ENCODE measurements at places on chromosomes 12 and 14.
A peak's percentile ranks its signal among the peaks of the same experiment; 100 is the strongest.

- DNase-seq: no peak
Observed at GRCh38 chr12:15555446-15555845, 233.1 kb downstream of the PTPRO start.

GRCh38 chr14:104717137-104717536 is 6.9 kb upstream of the ADSS1 start:
- DNase-seq: no peak

DNA sequence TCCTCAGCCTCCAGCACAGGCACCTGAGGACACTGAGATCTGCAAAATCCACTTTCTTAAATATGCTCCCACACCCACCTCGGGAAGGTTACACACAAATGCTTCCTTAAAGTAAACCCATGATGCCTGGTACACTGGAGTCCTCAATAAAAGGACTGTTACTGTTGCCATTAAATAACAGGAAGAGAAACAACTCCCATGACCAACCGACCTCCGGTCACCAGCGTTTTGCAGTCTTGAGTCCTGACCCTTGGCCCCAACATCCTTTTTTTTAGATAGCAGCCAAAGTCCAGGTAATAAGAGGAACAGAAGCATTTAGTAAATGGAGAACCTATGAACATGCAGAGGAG is 42.4 kb downstream of the ITPK1 start:
- no peak for DNase-seq

GRCh38 chr12:53916788-53917655 is 21.6 kb upstream of the HOXC13 start:
- no peak for DNase-seq

GRCh38 chr12:12505544-12506495 is 56.8 kb downstream of the DUSP16 start:
- peak; percentile 38 for DNase-seq

- no peak for DNase-seq
Observed at GRCh38 chr14:30443368-30444007, 115.5 kb upstream of the G2E3 start.

DNA sequence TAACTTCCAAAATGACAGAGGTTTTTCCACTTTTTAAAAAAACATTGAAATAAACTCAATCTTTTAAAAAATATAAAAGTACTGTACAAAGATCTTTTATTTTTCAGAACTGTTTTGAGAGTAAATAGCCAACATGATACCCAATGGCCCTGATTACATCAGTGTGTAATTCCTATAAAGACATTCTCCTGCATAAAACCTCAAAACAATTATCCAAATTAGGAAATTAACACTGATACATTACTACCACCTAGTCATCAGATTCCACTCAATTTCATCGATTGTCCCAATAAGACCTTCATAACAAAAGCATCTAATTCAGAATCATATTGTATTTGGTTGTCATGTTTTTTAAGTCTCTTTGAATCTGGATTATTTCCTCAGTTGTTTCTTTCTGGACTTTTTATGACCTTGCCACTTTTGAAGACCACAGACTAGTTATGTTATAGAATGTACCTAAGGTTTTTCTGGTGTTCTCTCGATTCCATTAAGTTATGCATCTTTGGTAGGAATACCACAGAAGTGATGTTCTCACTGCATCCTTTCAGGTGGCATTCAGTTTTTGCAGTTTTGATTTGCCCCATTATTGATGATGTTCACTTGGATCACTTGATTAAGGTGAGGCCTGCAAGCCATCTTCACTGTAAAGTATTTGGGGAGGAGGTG is 4.0 kb upstream of the YEATS4 start:
- no peak for DNase-seq

DNA sequence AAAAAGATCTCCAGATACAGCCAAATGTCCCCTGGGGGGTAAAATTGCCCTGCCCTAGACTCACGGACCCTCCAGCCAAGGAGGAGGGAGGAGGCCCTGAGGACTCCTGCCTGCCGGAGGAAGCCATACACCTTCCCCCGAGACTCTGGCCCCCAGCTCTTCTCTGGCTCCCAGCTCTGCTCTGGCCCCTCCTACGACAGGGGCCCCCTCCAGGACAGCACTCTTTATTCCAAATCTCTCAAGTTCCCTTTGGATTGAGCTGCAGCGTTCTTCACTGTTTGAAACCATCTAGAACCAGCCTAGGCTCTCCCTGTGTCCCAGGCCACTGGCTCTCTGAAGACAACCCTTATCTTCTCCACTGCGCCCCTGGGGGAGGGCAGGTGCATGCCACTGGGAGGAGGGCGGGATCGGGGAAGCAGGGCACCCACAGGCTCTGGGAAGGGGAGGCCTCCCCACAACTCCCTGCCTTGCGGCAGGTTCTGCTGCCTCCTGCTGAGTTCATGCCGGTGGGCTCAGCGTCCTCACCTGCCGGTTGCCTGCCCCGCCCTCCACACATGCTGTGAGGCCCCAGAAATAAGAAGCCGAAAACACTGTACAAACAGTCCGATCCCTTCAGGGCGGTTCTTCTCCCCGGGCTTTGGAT is 112.7 kb downstream of the DICER1 start:
- no peak for DNase-seq

GRCh38 chr14:33764876-33765650 is 185.8 kb downstream of the EGLN3 start:
- DNase-seq: no peak

- DNase-seq: peak; percentile 41
Observed at GRCh38 chr12:54658306-54659264, 10.4 kb upstream of the DCD start.

GRCh38 chr12:13205809-13206559 is 9.5 kb downstream of the EMP1 start:
- no peak for DNase-seq

DNA sequence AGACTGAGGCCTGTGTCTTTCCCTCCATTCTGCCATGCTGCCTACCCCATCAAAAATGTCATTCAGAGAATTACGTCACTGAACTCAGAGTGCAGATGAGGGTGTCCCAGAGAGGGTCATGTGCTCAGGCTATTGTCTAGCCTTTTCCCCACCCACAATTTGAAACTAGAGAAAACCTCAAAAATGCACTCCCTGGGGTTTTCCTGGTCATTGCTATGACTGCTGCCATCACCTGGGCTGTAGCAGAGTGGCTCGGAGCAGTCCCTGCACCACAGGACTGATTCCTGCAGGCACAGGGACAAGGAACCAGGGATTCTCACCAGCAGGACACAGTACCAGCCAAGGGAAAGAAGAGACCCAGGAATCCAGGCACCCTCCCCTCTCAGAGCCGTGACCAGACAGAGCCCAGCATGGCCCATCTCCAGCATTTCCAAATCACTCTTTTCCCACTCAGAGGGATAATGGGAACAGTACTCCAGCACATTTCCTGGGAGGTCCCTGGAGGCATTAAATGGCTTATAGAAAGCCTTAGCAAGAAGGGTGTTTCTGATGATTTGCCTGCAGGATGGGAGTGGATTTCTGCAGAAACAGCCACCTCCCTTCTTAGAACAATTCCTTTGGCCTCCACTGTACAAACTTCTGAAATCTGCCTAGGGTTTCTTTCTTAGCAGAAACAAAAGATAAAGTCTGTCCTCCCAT is 45.9 kb downstream of the VWF start:
- DNase-seq: no peak

DNA sequence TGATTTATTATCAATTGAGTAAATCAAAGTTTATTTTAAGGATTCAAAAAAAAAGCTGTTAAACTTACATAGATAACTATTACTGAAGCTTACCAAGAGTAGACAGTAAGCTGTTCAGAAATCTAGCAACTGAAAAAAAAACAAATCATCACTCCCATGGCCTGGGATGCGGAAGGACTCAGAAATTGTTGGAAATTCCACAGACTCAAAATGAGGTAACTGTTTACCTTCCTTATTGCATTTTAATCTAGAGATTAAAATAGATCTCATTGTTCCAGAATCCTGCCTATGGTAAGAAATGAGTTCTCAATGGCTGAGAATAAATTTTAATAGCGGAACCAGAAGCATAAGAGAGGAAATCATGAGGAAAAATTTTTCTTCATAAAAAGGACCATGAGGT is 87.2 kb downstream of the PPM1H start:
- no peak for DNase-seq

DNA sequence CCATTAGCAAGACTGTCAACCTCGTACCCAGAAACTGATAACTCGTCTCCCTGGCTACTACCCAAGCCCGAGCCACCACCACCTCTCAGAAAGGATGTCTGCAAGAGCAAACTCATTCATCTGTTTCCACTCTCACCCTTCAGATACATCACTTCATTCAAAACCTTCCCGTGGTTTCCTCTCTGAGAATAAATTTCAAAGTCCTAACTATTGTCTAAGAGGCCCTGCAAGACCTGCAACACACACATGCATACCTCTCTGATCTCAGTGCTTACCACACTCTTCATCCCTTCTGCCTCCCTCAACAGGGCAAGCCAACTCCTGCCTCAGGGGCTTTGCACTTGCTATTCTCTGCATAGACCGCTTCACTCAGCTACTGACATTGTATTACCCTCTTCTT is 40.6 kb downstream of the PPP1R13B start:
- peak; percentile 27 for DNase-seq

GRCh38 chr12:16675438-16675837 is 69.5 kb upstream of the LMO3 start:
- DNase-seq: no peak

GRCh38 chr12:28998662-28999120 is 150.4 kb upstream of the FAR2 start:
- no peak for DNase-seq

DNA sequence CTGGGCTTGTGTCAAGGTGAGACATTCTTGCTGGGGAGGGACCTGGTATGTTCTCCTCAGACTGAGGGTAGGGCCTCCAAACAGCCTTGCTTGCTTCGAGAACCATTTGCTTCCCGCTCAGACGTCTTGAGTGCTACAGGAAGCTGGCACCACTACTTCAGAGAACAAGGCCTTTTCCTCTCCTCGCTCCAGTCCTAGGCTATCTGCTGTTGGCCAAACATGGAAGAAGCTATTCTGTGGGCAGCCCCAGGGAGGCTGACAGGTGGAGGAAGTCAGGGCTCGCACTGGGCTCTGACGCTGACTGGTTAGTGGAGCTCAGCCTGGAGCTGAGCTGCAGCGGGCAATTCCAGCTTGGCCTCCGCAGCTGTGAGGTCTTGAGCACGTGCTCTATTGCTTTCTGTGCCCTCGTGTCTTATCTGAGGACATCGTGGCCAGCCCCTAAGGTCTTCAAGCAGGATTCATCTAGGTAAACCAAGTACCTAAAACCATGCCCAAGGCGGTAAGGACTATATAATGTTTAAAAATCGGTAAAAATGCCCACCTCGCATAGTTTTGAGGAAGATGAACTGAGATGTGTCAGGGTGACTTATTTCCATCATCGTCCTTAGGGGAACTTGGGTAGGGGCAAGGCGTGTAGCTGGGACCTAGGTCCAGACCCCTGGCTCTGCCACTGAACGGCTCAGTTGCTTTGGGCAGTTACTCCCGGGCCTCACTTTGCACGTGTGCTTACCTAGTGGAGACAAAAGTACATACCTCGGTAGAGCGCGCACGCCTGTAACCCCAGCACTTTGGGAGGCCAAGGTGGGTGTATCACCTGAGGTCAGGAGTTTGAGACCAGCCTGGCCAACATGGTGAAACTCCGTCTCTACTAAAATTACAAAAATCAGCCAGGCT is 4.3 kb downstream of the GAPDH start:
- no peak for DNase-seq

GRCh38 chr14:76946753-76947077 is 81.8 kb downstream of the IRF2BPL start:
- DNase-seq: no peak

DNA sequence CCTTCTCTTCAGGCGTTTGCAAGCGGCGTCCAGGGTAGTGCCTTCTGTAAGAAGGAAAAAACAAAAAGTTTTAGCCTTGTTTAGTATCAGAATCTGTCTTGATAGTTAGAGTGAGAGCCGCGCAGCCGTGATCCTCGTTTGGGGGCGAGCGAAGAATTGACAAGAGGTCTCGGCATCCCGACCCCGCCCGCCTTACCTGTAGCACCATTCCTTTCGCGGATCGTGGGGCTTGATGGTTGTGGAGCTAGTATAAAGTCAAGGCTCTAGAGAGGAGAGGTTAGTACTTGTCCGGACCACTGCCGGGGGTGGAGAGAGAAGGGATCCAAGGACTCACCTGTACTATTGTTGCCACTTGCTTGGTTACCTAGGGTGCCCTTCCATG is 494 bp downstream of the TMTC3 start:
- DNase-seq: no peak

GRCh38 chr12:122740351-122740750 is 9.7 kb upstream of the HCAR1 start:
- DNase-seq: no peak

DNA sequence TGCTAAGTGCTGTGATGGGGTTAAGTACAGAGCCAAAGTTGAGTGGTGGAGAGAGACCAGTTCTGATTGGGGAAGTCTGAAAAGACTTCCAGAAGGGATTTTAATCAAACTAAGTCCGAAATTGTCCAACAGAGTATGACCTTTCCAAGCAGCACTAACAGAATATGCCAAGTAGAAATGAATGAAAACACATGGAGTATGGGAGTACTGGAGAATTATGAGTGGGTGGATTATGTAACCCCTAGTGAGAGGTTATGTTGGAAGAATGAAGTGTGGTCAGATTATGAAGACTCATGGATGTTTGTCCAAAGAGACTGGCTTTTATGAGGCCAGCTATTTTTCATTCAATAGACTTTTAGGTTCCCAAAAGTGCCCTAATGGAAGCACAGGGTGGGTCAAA is 94.0 kb upstream of the PLEKHA5 start:
- DNase-seq: no peak

Data from GM12892 (cell line).